GM23248 (cell line): ENCODE measurements at places on chromosomes 3 and 15. TPM values are rescaled to one million over a fixed set of nuclear protein-coding genes. Genes with fewer than 3 reads are reported as not detected.

DNA sequence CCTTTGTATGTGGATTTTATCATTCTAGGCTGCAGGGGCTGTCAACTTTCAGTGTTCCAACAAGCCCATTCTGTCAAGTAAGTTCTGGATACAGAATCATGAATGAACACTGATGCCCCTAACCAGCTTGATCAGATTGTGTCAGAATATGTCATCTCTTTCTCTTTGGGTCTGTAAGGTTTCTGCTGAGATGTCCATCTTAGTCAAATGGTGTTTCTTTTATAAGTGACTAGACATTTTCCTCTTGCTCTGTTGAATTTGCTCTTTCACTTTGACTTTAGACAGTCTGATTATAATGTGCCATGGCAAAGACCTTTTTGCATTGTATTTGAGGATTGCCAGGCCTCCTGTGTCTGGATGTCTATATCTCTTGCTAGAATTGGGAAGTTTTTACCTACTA lies 660.9 kb upstream of the CBLB start:
- no peak for DNase-seq

DNA sequence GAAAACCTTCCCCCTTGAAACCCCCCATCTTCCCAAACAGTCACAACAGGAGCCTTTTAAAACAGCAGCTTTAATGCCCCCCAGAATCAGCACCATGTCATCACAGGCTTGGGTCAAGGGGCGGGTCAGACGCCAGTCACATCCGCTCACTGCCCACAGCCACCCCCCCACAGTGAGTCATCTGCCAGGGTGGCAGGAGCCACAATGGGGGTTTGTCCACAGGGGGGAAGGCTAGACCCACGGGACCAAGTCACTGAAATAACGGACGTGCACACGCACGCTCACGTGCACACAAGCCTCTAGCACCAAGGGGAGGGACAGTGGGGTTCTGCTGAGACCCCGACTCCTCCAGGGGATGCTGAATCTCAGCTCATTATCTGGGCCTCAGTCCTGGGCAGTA lies 441 bp upstream of the UCN2 start:
- DNase-seq, result peak; percentile 90

DNA sequence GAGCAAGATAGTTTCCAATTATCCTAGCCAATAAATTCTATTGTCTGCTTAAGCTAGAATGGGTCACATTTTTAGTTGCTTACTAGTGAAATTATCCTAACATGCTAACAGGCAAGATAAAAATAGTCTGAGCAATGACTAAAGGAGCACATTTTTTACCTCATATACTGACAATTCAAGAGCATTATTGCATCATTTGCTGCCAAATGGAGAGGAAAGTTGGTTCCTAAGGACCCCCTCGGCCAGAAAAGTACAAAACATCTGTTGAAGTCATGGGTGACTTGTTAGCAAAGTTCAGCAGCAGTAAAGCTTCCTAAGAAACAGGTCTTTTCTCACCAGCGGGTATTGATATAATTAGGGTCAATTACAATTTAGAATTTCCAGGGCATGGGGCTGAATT lies 1001.0 kb downstream of the FHIT start:
- peak; percentile 30 for DNase-seq

GRCh38 chr3:36166477-36166876 lies 213.8 kb upstream of the STAC start:
- DNase-seq, result peak; percentile 91

DNA sequence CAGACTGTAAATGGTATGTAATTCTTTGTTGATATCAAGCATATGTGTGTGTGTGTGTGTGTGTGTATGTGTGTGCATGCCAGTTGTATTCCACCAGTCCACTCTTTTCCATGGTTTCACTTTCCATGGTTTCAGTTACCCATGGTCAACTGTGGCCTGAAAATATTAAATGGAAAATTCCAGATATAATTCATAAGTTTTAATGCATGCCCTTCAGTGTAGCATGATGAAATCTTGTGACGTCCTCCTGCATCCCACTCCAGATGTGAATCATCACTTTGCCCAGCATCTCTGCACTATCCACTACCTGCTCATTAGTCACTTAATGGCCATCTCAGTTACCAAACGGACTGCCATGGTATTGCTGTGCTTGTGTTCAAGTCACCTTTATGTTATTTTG lies 215.9 kb downstream of the GBE1 start:
- peak; percentile 69 for DNase-seq

DNA sequence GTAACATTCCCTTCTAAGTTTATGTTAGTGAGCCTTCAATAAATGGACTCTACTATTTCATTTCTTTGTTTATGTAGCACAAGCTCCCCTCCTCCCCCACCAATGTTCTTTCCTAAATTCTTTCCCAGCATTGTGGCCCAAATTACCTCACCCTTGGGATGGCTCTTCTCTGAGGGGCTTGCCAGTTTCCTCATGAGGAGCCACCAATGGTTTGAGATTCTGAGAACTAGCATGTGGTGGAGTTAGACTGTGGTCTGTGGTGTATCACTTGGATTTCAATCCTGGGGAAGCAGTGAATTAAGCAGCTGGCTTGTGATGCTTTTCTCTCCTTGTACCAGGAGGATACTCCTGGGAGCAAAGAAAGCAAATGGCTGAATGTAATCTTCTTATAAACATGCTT lies 50.0 kb upstream of the NPHP3 start:
- DNase-seq, result no peak

- no peak for DNase-seq
Observed at GRCh38 chr3:143367171-143367570, 247.6 kb downstream of the CHST2 start.

GRCh38 chr3:172476347-172476746 lies 28.1 kb upstream of the GHSR start:
- DNase-seq, result peak; percentile 10

DNA sequence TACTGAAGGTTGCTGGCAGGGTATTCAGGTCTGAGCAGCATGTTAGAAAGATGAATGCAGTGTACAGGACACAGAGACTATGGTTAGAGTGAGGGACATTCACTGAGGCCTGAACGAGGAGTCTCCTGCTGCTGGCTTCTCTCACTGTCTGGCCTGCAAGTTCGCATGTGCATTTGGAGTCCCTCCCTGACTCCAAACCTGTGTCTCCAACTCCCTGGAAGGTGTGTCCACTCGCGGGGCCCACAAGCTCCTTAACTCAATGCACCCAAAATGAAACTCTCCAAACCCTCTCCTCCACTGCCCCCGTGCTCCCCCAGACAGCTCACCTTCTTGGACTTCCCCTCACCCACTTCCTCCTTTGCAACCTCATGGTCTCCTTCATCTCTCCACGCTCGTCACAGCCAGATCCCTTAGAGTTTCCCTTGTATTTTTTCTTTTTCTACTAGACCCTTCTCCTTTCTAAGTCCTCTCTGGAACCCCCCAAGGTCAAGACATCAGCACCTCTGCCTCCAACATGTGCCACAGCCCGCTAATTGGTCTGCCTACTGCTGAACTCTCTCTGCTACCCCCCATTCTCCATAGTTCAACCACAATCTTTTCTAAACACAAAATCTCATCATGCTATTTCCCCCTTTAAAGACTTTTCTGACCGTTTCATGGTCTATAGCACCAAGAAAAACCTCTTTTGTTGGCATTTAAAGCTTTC lies 58.3 kb downstream of the HES1 start:
- no peak for DNase-seq

DNA sequence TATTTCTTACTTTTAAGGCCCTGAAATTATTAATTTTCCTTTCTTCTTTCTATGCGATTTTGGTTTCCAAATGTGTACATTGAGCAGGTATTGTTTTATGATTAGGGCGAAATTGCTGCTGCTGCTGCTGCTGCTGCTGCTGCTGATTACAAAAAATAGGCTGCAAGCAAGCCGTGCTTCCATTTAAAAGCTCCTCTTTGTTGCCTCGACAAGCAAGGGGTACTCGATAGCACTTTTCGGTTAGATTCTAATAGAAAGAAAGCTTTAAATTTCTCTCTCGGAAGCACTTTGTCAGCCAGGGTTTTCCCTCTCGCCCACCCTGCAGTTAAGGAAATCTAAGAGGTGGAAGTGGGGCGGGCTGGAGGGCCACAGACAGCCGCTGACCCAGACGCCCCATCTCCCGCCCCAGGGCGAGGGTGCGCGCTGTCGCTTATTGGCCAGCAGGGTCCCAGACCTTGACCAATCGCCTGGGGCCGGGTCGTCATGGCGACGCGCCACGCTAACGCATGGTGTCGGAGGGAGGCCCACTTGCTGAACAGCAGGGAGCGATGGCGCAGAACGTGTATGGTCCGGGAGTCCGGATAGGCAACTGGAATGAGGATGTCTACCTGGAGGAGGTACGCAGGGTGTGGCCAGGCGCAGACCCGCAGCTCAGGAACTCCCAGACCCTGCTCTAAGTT lies at the start of gene CFAP161:
Gene CFAP161, plus strand, starts transcription at position 489 of the 680 bp plus-strand sequence. Its CDS starts 60 bp downstream, at position 549.
- DNase-seq, result peak; percentile 85

- no peak for DNase-seq
Observed at GRCh38 chr15:71182522-71182921, 67.3 kb downstream of the THSD4 start.

DNA sequence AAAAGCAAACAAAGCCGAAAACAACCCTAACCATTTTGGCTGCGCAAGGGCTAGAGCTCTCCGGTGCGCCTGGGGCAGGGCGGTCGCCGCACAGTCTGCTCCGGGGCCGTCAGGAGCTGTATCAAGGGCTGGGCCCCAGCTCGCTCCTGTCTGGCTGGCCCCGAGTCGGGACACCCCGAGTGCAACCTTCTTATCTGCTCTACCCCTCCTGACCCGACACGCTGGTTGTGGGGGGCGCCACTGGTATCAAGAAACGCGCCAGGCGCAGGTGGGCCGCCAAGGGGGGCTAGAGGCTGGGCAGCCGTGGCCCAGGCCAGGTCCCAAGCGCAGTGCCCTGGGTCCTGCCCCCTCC lies 36.0 kb downstream of the NR2F2 start:
- no peak for DNase-seq

DNA sequence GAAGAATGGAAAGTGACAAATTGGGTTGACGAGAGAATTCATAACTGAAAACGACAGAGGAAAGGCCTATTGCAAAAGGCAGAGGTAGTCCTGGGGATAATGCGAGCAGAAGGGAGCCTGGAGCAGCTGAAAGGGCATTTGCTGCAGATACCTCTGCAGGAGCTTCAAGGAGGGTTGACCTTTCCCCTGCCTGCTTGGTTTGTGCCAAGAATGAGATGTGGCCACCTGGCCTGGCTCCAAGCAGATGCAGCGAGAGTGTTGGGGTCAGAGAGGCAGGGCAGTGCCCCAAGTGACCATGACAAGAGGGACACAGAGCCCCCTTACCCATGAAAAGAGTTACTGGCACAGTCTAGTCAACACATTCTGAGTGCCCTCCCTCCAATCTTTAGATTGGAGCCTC lies 43.5 kb downstream of the SLC41A3 start:
- no peak for DNase-seq

DNA sequence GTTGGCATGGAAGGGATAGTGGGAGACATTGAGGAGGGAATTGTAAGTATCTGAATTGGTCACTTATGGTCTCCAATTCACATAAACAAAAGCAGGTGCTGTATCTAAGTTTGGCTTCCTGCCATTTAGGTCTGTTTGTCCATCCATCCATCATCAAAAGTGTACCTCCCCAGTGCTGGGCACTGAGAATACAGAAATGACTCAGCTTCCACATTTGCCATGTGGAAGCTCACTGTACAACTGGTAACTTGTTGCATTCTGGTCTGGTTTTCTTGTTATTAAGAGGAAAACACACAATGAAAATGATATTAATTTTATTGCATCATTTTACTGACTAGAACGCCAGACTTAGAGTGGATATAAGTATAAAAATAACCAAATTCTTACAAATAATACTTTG lies 30.9 kb upstream of the MUC13 start:
- no peak for DNase-seq

DNA sequence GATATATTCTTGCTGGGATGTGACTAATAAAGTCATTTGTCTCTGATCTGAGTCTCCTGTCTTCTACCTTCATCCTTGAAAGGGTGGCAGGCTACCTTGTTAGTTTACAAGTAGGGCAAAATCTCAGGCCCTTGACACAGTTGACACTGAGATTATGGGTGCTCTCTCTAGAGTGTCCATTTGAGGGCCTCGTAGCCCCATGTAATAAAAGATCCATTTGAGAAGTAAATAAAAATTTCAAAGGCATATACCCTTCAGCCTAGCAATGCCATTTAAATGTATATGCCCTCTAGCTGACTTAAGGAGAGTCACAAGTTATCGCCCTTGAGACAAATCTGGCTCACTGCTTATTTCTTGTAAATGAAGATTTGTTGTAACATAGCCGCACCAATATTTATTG lies 98.6 kb downstream of the TCF12 start:
- DNase-seq, result peak; percentile 35

GRCh38 chr3:38397320-38397719 lies 50.7 kb downstream of the XYLB start:
- DNase-seq, result peak; percentile 49

DNA sequence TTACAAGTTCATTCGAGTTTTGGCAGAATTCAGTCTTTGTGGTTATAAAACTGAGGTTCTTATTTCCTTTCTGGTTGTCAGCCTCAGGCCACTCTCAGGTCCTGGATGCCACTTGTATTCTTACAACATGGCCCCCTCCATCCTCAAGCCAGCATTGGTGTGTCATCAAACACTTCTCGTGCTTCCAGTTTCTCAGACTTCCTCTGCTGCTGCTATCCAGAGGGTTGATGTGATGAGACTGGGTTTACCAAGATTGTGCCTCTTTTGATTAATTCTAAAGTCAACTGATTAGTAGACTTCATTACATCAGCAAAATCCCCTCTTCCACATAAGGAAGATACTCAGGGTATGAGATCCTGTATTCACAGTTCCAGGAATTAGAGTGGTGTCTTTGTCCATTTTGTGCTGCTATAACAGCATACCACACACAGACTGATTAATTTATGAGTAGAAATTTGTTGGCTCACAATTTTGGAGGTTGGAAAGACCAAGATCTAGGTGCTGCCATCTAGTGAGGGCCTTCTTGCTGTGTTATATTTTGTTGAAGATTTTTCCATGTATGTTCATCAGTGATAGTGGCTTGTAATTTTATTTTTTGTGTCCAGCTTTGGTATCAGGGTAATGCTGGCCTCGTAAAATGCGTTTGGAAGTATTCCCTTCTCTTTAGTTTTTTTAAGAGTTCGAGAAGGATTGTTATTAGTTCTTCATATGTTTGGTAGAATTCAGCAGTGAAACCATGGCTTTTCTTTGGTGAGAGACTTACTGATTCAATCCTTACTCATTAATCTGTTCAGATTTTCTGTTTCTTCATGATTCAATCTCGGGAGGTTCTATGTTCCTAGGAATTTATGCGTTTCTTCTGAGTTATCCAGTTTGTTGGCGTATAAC lies 11.1 kb downstream of the LRCH3 start:
- peak; percentile 73 for DNase-seq

GRCh38 chr15:43314171-43314570 lies 16.2 kb downstream of the LCMT2 start:
- DNase-seq, result no peak

KCNMB2 gene
- total RNA-seq, result not detected in 2 replicates

TBC1D5 gene
- 69.9 and 71.7 TPM in 2 replicates for total RNA-seq

DHX36 gene
- total RNA-seq, result 16.3 and 22.5 TPM in 2 replicates

SLC12A1 gene
- total RNA-seq, result not detected in 2 replicates

ADAMTS17 gene
- total RNA-seq, result not detected in 2 replicates

IL5RA gene
- not detected in 2 replicates for total RNA-seq

STT3B gene
- 174 and 234 TPM in 2 replicates for total RNA-seq

PRTG gene
- total RNA-seq, result under 0.01 TPM in 1 of 2 replicates, not detected in the other

AQP9 gene
- total RNA-seq, result not detected in 2 replicates

PPCDC gene
- total RNA-seq, result 11.3 and 20.0 TPM in 2 replicates

HSPBAP1 gene
- total RNA-seq, result 2.0 and 4.0 TPM in 2 replicates
